ENCODE measurements at places on chromosomes 2 and 18.
A peak's percentile ranks its signal among the peaks of the same experiment; 100 is the strongest.

GRCh38 chr2:225290757-225291400 lies 108.6 kb upstream of the NYAP2 start:
- DNase-seq: no peak

GRCh38 chr2:46481198-46482193 lies 2.1 kb downstream of the TMEM247 start:
- DNase-seq: no peak

- no peak for DNase-seq
Observed at GRCh38 chr2:103875131-103875530, 978.8 kb upstream of the POU3F3 start.

DNA sequence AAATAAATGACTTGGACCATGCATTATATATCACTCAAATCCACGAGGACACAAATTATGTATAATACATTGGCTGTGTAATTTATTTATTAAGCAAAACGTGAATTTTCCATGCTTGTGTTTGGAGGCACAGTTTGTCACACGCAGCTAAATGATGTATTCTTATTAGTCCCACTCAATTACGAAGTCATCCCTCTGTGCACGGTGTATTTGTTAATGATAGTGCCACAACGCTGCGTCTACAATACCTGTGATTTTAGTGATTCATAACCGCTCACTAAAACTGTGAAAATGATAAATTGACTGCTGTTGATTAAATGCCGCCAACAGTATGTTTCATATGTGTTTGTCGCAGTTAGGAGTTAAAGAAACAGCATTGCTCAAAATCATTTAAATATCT lies 358.3 kb downstream of the ZNF516 start:
- no peak for DNase-seq

GRCh38 chr18:56508370-56509036 lies 129.9 kb downstream of the TXNL1 start:
- no peak for DNase-seq

- no peak for DNase-seq
Observed at GRCh38 chr18:44682201-44682870, 1.6 kb downstream of the SETBP1 start.

DNA sequence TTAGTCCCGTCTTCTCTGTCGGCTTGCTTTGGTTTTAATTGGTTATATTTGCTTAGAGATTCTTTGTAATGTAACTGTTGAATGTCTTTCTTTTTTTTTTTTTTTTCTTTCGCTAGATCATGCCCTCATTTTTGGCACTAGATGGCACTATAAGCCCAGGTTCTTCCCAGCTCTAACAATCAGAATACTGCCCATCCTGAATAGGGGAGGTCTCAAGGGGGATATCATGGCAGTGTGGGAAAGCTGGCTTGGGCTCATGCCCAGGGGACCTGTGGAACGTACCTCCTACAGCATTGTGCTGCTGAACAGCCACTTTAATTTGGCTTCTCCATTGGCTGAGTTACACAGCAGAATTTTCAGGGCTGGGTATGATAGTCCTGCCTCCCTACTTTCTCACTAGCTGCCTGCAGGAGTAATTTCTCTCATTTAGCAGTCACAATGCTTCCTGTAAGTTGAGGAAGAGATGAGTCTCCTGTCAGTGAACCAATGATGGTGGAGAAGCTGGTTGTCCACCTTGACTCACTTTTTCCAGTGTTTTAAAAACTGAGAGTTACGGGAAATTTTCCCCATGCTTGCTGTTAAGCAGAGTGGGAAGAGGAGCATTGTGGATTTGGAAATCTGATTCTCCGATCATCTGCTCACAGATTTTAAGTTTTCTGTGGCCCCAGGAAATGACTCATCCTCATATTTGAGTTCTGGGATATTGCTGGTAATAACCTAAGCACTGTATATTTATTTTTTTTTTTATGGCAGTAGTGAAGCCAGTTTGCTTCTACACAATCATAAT lies 47.2 kb downstream of the RAD51AP2 start:
- peak; percentile 74 for DNase-seq

DNA sequence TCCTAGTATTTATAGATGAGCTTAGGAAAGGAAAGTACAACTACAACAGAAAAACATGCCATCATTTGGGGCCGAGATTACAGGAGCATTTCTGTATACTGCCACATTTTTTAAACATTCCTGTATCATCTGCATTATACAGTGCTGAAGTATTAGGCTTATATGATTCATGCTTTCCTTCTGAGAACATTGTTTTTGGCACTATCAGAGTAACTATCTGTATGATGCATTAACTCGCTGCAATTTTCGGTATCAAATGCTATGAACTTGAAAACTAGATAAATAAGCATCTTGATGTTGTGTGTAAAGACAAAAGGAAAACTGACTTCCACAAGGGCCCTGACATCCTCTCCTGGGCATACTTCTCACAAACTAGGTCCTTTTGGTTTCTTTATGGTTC lies 102.0 kb downstream of the RIT2 start:
- DNase-seq: no peak

- peak; percentile 78 for DNase-seq
Observed at GRCh38 chr2:71282493-71282892, 49.1 kb upstream of the ZNF638 start.

DNA sequence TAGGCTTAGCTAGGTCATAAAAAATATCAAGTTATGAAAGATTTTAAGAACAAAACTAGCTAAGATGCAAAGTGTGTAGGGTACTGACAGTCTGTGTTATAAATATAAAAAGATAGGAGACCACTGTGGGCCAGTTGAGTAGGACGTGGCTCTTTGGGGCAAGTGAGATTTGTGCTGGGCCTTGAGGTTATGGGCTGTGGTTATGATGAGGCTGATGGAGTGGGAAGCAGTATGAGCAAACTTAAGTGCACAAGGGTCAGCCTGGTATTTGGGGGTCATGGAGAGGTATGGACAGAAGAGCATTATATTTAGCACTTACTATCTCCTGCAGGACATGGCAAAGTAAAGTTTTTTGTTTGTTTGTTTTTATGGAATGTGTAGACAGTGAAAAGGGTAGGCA lies 70.1 kb downstream of the SETBP1 start:
- no peak for DNase-seq

DNA sequence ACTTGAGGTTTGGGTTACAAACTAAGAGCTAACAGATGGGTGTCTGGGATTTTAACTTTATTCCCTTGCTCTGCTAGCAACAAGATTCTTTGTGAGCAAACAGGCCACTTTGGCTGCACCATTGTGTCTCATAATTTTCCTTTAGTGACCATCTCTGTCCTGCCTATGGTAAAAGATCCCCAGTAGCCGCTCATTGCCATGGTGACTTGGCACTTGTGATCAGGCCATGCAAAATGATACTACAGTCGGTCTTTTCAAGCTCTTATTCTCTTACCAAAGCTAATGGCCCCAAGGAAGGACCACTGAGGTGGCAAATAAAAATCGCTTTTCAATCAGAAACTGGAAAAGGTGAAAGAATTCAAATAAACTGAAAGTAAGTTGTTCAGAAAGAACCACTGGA lies 836.9 kb downstream of the MBD2 start:
- DNase-seq: no peak

DNA sequence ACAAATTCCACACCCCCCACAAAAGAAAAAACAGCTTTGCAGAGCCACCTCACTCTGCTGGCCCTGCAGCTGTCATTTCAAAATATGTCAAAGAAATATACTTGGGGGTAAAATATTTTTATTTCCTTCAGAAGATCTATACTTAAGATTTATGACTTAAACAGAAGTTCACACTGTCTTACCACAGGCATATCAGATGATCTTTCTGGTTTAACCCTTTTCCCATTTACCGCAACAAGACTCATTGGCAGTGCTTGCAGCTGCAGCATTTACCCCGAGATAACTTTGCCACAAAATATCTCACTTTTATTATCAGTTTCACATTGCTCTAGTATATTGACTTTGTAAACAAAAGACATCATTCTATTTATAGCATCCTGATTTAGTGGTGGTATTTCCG lies 21.6 kb upstream of the SLC35G4 start:
- no peak for DNase-seq

DNA sequence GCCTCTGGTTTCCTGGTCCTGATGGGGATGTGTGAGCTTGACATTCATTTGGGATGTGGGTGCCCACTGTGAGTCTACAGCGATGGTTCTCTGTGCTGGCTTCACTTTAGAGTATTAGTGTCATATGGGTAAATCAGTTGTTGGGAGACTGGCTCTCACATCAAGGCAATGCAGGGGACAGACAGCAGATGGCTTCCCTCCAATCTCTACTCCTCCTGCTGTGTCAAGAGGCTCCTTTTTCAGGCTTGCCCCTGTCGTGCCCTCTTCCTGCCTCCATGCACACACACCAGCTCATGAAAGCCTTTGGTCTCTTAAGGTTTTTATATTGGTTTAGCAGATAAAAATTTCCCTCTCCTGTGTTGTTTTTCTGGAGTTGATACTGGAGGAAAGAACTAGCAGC lies 315.6 kb downstream of the RDH14 start:
- DNase-seq: no peak

DNA sequence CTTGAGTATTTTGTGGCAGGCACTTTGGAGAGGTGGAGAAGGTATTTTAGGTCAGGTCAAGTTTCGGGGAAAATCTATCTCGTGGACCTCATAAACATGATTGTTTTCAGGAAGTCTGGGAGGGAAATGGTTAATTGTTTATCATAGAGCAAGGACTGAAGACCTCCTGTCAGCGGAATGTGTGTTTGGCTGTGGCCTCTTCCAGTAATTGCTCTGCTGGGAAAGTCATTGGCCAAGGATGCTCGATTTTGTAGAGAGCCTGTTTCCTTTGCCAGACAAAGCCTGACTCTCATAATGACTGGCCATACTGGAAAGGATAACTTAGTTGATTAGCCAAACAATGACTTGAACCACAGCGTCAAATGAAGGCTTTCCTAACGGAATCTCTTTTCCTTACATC lies 30.0 kb downstream of the IL1R2 start:
- DNase-seq: no peak

DNA sequence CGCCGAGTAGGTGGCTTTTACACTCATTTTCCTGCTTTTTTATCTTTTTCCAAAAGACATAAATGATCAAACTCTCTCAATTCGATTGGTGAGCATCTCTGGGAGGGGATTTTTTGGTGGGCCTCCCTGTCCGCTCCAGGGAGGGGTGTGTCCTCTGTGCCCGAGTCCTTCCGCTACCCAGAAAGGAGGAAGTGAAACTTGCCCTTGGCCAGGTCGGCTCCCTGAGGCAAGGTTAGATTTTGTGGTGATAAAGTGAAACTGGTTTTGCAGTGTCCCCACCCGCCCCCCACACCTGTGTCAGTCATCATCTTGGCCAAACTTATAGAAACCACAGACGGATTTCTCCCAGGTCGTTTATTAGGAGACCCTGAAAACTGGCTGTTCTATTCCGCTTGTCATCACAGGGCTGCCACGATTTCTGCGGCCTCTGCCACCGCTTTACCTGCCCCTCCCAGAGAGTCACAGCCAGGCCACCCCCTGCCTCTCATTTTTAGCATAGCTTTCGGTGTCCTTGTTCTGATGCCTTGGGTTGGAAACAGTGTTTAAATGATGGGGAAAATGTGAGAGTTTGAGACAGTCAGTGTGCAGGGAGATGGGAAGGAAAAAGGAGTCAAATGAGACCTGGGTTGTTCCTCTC lies 93.6 kb downstream of the SH3BP4 start:
- no peak for DNase-seq

DNA sequence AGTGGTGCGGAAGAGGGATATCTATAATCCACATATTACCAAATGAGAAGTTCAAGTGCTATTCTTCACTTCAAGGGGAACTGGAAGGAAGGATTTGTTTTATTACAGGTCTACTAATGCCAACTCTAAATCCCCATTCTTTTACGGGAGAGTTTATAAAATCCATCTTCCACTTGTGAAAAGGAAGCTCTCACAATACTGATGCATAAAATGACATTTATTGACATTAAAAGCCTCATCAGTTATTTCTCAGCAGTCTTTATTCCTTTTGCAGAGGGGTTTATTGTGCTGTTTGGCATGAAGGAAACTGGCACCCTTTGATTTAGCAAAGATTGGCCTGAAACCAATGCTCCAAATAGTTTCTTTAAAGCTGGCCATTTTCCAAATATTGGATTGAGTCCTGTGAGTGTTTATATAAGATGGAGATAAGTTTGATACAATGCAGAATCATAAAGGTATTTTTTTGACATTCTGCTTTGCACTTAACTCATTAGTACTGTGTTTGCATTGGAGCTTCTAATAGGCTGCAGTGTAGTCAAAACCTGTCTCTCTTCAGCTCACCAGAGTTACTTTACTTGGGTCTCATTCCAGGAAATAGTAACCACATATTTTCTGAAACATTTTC lies 26.6 kb downstream of the LRP1B start:
- DNase-seq: no peak

- DNase-seq: no peak
Observed at GRCh38 chr2:866009-866680, 84.5 kb upstream of the SNTG2 start.

DNA sequence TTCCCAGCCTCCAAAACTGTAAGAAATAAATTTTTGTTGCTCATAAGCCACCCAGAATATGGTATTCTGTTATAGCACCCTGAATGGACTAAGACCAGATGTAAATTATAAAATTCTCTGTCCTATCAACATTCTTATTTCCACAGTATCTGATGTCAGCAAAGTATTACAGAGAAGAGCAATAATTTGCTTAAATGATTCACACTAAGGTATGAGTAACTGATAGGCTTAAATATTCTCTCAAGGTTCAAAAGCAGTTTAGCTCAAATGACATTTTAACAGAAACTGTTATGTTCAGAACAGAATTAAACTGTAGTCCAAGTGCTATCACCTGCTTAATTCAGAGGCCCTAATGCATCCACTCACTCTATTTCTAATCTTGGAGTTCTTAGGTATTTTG lies 12.8 kb downstream of the SESTD1 start:
- DNase-seq: no peak

DNA sequence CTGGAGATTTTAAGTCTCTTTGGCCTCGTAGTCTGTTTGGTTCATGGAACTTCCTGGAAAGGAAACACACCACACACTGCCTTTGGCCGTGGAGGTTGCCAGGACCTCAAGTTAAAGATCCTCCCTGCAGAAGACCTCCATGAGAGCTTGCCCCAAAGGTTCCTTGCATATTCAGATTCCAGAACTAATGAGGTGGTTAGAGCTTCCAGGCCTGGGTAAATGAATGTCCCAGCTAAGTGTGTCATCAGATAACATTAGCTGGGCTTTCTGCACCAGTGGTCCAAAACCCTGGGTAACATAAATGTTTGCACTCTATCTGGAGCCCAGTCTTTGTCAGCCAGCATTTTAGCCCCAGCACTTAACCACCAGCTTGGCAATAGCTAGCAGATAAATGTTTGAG lies 122.1 kb upstream of the EML6 start:
- no peak for DNase-seq

- no peak for DNase-seq
Observed at GRCh38 chr2:42761554-42761953, 2.4 kb downstream of the OXER1 start.

DNA sequence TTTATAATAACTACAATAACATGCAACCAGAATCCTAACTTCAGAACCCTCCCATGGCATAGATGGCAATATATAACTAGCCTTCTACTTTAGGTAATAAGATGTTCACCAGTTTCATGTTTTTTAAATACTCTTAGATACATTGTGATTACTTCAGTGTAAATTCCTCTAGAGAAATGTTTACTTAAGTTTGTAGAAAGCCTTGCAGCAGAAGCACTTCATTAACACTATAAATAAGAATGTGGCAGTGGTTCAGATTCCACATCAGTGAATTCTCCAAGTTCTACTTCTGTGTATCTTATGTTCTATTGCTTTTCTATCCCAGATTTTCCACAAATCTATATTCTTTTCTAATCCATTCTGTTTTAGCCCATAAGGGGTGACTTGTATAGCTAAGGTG lies 1.2 kb upstream of the RAD51AP2 start:
- no peak for DNase-seq
